ENCODE measurements at places on chromosomes 1 and 21. TPM values are rescaled to one million over a fixed set of nuclear protein-coding genes. Genes with fewer than 3 reads are reported as not detected.

GRCh38 chr1:225460737-225461532 lies 33.1 kb upstream of the LBR start:
- no peak for DNase-seq

DNA sequence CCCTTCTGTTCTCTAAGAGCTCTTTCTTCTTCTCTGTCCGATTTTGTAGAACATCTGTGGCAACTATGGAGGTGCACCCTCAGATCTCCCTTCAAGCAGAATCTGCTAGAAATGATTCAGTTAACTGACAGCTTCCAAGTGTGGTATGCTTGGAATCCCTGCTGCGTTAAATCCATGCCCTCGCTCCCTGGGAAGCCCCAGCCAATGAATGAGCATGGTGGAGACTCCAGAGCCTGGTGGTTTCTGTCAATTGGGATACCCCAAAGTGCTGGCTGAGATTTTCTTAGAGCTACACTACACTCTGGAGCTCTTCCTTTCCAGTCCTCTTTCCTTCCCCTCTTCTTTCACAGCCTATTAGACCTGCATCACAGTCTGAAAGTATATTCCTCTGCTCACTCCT lies 116.3 kb upstream of the C1orf21 start:
- no peak for DNase-seq

GRCh38 chr1:31811605-31812004 lies 4.2 kb downstream of the SPOCD1 start:
- no peak for DNase-seq

DNA sequence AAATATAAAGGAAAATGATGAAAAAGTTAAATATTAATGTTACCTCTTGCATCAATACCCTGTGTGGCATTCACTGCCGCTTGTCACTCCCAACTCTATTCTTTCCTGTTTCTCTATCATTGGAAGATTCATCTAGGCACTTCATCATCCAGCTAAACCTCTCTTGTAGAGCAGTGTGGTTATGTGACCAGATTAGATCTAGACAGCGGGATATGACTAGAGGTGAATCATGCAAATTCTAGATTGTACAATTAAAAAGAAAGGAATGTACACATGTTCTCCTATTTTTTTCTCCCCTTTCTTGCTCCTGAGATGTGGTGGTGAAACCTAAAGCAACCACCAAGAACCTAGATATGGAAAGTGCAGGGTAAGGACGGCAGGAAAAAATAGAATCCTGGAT lies 174.1 kb downstream of the LBR start:
- no peak for DNase-seq

FCGR3B gene
- 4.8 TPM for total RNA-seq

GRCh38 chr1:112285316-112285715 lies 110.7 kb upstream of the CTTNBP2NL start:
- DNase-seq, result no peak

DNA sequence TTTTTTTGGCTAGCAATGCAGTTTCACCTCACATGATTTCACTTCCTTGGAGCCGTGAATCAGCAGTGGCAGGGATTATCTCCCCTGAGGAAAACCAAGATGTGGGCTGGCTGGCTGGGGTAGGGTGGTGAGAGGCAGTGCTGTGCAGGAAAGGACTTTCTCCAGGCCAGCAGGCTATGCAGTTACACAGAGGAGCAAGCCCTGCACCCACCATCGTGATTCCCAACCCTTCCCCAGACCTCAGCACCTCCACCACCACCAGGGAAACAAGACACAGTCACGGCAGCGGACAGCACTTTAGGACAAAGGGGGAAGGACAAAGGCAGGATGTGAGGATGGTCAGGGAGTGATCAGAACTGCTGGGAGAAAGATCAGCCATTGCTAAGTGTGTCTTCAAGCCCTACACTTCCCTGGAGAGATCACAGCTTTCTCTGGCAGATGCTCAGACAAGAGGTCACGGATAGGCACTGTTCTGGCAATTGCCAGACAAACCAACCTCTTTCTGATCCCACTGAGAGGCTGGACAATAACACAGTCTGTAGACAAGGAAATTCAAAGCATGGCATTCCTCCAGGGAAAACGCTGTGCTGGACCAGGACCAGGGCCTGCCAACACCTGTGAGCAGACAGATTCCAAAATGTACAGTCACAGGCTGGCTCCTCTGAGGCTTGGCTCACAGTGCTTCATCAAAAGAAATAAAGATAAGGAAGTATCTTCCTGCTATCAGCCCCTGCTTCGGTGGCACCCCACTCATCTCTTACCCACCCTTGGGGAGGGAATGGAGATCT lies 509.4 kb downstream of the SMYD3 start:
- no peak for DNase-seq

TMEM269 gene
- total RNA-seq, result not detected

DNA sequence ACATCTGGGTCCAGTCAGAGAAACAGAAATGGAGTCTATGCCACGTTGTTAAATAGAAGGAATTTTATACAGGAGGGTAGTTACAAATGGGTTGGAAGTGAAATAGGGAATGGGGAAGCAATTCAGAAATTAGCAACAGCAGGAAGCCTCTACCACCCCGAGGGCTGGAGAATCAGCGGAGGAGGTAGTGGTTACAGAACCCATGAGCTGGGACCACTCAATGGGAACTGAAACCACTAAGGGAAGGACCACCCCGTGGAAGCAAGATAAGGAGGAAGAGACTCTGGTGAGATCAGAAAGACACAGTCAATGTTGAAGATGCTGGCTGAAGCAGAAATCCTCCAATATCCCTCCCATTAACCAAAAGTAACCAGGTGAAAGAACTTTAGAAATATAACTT lies 15.5 kb upstream of the MAST2 start:
- no peak for DNase-seq

SPOCD1 gene
- not detected for total RNA-seq

- DNase-seq, result no peak
Observed at GRCh38 chr1:65260851-65261473, 48.4 kb upstream of the DNAJC6 start.

All from Right ventricle myocardium inferior (tissue), 1 donor.